ENCODE measurements at places on chromosomes 3 and 15. TPM values are rescaled to one million over a fixed set of nuclear protein-coding genes. Genes with fewer than 3 reads are reported as not detected.

The POPDC2 gene
- 4.5 TPM for polyA plus RNA-seq

The ACTRT3 gene
- polyA plus RNA-seq: 3.4 TPM

DNA sequence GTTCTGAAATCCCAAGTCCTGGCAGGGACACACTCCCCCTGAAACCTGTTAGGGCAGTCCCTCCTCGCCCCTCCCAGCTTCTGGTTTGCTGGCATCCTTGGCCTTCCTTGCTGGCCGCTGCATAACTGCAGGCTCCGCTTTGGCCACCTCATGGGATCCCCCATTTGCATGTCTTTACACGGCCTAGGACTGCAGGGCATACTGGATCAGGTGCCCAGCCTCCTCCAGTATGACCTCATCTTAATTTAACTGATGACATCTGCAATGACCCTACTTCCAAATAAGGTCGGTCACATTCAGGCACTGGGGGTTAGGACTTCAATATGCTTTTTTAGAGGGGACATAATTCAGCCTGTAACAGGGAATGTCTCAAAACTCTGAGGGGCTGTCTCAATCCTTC is 173.3 kb downstream of the RAB11A start:
- DNase-seq: no peak

DNA sequence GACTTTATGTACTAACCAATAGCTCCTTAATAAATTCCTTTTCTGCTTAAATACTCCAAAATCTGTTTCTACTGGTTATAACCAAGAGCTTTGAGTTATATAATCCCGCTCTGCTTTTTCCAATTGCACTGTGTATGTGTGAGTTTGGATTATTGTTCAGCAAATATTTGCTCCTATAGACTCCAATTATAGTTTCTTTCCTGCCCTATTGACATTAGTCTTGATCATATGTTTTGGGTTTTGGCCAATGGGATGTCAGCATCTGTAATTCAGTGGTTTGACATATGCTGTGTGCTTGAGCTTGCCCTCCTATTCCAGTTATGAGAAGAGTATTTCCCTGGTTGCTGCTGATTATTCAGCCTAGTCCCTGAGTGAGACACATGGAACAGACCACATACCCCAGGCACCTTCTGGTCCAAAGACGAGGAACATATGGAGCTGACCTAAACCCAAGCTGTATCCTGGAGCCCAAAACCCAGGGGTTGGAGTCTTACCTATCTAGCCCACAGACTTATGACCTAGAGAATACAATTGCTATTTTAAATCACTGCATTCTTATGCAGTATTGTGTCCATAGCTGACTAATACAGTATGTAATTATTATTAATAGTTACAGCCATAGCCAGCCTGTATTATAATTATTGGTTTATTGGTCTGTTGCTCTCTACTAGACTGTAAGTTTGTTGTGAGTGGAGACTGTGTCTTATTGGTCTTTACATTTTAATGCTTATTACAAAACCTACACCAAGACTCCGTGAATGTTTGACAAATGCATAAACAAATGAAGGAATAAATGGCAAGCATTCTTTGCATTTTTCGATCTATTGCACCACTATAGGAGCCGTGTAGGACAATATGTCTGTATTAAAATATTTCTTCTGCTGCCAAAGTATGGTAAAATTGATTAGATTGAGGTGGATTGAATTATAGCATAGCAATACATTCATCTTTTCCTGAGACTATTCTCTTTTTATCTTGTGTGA is 11.7 kb upstream of the ZNF280D start:
- DNase-seq: no peak

GRCh38 chr3:50165910-50166538 is 10.9 kb downstream of the SEMA3F start:
- DNase-seq: no peak

GRCh38 chr3:88742106-88742505 is 365.3 kb upstream of the EPHA3 start:
- no peak for DNase-seq

DNA sequence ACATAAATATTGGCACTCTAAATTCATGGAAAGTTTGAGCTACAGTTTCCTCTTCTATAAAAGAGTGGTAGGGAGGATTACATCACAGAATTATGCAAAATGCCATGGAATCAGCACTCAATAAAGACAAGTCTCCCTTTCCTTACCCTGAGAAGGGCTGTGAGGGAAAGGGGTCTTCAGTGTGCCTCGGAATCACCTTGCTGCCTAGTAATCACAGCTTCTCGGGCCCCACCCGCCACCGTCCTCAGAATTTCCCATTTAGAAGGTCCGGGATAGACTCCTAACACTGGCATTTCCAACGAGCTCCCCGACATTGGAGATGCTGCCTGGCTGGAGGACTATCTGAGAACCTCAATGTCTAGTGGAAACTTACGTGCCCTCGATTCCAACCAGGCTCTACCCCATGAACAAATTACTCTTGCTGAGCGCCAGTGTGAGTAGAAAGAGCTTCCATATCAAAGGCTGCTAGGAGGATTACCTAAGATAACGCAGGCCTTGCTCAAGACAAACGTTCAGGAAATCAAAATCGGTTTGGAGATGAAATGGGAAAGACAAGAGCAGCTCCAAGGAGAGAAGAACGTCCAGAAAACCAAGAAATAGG is 92.1 kb upstream of the CHD2 start:
- no peak for DNase-seq

DNA sequence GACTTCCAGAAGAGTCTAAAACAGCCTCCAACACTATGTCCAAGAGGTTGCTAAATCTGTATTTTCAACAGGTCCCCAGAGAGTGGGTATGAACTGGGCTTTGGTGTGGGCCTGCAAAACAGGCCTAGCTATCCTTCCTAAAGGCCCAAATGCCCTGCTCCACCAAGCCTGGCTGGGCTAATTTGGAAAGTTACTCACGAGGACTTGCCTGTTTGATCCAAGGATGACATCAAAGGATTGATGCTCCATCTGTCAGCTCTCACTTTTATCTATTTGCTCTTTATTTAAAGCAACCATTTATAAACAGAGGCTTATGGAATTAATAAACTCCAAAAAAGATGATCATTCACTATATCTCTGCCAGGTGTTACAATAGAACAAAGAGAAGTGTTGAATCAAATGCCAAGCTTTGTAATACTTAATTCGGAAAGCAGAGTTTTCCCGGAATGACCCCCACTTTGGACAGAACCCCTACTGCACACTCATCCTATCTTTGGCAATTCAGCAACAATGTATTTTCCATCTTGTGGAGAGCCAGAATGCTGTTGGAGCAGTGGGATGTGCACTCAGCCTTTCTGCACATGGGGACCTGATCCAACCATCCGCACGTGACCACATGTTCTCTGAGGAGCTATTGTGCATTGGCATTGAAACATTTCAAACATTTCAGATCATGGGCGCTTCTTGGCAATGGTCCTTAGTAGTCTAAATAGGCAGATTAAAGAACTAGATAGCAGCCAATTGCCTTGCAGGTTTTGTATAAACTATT is 163.3 kb upstream of the THBS1 start:
- no peak for DNase-seq

All from left renal pelvis (tissue), 4 donors.